Left hindlimb (tissue), 1 donor: ENCODE measurements at places on chromosomes 5 and 9.
A peak's percentile ranks its signal among the peaks of the same experiment; 100 is the strongest.

DNA sequence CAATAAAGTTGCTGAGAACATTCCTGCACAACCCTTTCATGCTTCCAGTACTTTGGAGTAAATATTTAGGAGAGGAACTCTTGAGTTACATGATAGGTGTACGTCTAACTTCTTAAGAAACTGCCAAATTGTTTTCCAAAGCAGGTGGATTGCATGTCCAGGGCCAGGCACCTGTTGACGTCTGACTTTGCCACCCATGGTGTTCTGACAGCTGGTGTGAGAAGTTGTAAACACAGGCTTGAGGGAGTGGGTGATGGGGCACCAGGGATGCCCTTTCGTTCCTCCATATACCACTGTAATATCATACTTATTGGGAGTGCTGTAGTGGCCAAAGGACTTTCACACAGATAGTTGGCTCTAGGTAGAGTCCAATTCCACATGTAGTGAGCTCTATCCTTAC lies 352.1 kb downstream of the GADD45G start:
- DNase-seq, result no peak

DNA sequence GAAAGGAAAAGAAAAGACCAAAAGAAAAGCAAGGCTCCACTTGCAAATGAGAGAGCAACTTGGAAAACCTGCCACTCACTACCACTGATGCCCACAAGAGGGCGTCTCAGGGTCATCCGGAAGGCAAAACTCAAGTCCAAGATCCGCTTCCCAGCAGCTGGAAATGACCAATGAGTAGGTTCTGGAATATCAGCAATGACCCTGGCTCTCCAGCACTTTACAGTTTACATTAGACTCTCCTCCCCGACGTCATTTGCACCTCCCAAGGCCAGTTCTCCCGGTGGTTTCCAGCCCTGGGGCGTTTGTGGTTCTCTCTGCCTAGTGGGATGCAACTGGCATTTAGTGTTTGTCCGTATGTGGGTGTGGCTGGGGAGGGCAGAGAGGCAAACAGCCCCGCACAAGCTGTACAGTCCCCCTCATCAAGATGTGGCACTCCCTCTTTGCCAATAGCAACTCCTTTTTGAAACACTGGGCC lies 193.8 kb upstream of the ZNF618 start:
- peak; percentile 84 for DNase-seq

- no peak for DNase-seq
Observed at GRCh38 chr5:67331296-67331925, 134.8 kb upstream of the CD180 start.

- no peak for DNase-seq
Observed at GRCh38 chr5:78606241-78606640, 42.3 kb downstream of the LHFPL2 start.

DNA sequence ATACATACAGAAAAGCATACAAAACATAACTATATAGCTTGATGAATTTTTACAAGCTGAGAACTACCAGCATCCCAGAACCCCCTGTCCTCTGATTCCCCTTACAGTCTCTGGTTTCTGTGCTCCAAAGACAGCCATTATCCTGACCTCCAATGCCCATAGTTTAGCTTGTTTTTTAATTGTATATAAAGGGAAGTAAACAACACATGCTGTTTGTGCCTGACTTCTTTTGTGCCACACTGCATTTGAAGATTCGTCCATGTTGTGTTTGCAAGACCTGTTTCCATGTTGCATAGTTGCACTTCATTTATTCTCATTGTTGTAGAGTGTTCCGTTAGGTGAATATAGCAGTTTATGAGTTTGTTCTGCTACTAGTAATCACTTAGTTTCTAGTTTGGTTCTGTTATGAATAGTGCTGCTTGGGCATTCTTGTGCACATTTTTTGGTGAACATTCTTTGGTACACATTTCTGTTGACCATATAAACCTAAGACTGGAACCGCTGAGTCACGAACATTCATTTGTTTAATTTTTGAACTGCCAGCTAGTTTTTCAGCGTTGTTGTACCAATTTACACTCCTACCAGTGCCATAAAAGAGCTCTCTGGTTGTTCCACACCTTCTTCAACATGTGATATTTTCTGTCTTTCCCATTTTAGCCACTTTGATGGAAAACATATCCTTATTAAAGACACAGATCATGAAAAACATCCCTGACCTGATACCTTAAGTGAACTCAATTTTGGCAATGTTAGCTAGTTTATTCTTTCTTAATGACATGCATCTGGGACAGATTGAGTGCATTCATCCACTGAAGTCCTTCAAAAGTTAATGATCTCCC lies 78.1 kb upstream of the ANXA1 start:
- DNase-seq, result no peak

- DNase-seq, result no peak
Observed at GRCh38 chr9:111193095-111193494, 136.9 kb downstream of the OR2K2 start.

GRCh38 chr5:36599986-36600779 lies 6.2 kb upstream of the SLC1A3 start:
- DNase-seq, result no peak

- no peak for DNase-seq
Observed at GRCh38 chr5:139690064-139690802, 42.1 kb downstream of the CXXC5 start.

DNA sequence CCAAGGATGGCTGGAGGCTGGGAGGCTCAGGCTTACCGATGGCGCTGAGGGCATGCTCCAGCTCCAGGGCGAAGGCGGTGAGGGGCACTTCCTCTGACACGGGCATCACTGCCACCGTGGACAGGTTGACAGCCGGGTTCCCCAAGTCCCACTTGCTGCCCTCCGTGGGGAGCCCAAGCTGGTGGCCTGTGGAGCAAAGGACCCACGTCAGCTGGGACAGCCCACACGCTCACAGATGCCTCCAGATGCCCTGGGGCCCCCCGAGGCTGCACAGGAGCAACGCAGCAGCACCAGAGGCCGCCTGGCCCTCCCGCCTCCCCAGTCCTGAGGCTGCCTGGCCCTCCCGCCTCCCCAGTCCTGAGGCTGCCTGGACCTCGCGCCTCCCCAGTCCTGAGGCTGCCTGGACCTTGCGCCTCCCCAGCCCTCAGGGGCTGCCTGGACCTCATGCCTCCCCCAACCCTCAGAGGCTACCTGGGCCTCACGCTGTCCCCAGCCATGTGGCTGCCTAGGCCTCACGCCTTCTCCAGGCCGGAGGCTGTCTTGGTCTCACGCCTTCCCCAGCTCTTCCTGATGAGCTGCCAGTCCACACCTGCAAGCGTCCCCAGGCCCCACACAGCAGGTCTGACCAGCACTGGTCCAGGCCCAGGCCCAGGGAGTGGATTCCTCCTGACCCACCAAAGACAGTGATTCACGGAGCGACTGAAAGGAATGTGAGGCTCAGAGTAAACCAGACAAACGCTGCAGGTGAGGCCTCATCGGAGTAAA lies 25.6 kb upstream of the NSMF start:
- DNase-seq, result no peak

DNA sequence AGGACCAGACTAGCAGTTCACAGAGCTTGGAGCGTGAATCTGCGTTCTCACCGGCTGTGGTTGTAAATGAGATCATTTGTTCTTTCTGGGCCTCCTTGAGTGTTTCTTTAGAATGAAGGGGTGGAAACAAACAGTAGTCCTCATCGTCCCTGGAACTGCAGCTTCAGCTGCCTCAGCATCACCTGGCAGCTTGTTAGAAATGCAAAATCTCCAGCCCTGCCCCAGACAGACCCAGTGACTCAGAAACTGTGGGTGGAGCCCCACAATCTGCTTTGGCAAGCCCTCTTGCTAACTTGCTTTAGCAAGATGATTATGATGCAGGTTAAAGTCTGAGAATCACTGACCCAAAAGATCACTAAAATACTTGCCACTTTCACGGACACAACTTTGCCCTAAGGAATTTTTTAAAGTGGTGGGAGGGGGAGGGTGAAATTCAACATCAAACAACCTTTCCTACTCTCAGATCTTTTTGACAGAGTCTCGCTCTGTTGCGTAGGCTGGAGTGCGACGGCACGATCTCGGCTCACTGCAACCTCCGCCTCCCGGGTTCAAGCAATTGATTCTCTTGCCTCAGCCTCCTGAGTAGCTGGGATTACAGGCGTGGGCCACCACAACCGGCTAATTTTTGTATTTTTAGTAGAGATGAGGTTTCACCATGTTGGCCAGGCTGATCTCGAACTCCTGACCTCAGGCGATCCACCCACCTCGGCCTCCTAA lies 86.0 kb downstream of the BRINP1 start:
- no peak for DNase-seq

- no peak for DNase-seq
Observed at GRCh38 chr9:104997536-104997935, 69.6 kb upstream of the ABCA1 start.

- no peak for DNase-seq
Observed at GRCh38 chr5:80072103-80073073, 37.2 kb downstream of the THBS4 start.

DNA sequence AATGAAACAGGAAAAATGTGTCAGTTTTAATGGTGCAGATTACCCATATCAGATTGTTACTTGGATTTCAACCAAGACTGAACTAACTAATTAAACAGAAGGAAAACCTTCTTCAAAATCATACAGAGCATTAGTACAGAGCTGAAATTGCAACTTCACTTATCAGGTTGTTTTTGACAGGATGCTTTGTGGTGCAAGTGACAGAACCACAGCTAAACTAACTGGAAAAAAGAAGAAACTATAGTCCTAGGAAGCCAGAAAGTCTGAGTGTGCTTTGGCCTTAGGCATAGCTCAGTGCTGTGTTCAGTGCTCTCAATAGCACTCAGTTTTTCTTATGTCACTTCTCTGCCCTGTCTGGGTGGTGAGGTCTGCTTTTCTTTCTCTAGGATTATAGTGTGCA lies 267.4 kb downstream of the CHSY3 start:
- DNase-seq, result no peak

DNA sequence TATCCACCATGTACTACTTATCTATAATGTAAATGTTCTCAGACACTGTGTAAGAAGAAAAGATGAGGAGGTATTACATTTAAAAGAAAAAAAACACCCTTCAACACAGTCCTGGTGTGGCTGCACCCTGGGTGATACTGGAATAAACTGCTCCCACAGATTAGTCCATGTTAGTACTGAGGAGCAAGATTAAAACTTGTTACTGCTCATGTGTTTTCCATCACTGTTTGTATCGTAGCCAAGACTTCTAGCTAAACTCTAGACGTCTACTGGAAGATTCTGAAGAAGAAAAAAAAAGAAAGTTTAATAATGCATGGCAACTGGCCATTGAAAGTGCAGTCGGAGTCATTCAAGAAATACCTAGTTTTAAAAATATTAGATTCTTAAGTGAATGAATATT lies at the start of gene ASPN:
Gene ASPN, minus strand, starts transcription at position 178 of the 400 bp plus-strand sequence.
- peak; percentile 63 for DNase-seq

GRCh38 chr5:424301-425110 lies 18.5 kb upstream of the EXOC3 start:
- DNase-seq, result no peak

DNA sequence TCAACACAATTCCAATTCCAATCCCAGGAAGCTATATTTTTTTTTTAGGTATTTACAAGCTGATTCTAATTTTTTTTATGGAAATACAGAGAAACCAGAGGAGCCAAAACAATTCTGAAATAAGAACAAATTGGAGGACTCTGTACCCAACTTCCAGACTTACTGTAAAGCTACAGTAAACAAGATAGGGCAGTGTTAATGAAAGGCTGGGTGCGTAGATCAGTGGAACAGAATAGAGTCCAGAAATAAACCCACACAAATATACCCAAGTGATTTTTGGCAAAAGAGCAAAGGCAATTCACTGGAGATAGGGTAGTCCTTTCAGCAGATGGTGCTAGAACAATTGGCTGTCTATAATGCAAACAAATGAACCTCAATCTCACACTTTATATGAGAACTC lies 50.6 kb downstream of the WHRN start:
- DNase-seq, result no peak

DNA sequence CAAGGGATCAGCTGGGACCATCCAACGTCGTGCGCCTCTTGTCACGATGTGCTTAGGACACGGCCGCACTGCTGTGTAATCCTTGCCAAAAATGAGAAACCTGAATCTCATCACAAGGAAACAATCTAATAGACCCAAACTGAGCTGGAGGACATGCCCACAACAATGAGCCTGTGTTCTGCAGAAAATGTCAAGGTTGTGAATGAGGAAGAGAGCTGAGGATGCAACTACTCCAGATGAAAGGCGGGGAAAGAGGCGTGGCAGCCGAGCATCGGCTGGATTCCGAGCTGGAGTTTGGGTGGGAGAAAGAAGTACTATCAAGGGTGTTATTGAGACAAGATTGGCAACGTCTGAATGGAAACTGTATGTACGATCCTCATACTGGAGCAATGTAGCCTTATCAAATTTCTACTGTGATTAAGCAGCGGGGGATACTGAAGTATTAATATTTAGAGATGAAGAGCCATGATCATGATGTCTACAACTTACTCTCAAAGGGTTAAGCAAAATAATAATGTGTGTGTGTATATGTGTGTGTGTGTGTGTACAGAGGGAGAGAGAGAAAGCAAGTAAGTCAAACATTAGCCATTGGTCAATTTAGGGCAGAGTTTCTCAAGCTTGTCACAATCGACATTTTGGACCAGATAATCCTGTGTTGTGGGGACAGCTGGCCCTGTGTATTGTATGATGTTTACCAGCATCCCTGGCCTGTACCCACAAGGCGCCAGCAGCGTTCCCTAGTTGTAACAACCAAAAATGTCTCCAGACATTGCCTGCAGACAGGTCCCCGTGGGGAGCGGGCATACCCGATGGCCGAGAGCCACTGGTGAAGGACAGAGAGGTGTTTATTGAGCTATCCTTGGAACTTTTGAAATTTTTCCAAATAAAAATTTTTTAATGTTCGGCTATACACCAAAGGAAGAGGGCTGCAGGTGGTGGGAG lies 46.5 kb downstream of the DUSP1 start:
- no peak for DNase-seq

- DNase-seq, result no peak
Observed at GRCh38 chr5:17381932-17382331, 116.1 kb upstream of the TAF11L2 start.
